ACHN (cell line): ENCODE measurements at places on chromosomes 1 and 21.

DNA sequence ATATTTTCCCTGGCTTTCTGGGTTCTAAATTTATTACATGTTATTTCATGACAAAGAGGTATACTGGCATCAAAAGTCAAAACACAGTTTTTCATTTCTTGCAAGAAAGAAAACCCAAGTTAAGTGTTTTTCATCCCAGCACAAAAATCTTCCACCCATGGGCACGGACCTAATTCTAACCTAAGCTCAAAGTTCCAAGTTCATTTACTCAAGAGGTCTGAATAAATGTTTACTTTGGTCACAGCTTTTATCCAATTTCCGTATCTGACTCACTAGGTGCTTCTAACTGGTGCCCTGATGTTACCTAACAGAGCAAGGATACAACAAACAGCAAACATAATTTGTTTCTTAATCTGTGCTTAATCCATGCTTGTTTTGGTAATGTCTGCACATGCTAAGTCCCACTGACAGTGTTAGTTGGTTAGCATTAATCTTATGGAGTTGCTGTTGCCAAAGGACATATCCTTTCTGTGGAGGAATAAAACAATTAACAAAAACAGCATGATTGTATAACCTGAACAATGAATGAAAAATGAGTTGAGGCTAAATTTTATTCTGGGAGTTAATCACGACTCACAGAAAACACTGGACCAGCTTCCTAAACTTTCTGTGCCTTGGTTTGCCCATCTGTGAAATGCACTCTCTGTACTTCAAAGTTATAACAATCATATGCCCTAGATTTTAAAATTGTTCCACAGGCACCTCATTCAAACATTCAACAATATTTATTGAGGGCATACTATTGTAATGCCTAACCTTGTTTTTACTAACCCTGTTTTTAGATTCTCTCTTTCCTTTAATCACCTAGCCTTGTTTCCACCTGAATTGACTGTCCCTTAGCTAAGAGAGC is 4.2 kb upstream of the CHD1L start:
- no peak for DNase-seq

DNA sequence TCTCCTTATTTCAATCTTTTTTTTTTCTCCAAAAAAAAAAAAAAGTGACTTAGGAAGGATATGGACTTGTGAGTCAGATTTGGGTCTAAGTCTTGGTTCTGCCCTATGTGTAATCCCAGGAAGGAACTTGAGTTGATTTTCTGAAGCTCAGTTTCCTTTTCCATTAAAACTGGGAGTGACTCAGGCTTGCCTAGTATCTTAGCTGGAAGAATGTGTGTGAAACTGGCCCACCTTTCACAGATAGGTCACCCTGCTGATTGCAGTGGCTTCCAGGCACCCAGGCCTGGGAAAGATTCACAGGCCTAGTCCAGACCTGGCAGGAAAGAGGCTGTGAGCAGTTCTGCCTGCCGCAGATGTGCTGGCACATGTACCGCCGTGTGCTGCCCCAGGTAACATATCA is 218.3 kb upstream of the HOOK1 start:
- no peak for DNase-seq

DNA sequence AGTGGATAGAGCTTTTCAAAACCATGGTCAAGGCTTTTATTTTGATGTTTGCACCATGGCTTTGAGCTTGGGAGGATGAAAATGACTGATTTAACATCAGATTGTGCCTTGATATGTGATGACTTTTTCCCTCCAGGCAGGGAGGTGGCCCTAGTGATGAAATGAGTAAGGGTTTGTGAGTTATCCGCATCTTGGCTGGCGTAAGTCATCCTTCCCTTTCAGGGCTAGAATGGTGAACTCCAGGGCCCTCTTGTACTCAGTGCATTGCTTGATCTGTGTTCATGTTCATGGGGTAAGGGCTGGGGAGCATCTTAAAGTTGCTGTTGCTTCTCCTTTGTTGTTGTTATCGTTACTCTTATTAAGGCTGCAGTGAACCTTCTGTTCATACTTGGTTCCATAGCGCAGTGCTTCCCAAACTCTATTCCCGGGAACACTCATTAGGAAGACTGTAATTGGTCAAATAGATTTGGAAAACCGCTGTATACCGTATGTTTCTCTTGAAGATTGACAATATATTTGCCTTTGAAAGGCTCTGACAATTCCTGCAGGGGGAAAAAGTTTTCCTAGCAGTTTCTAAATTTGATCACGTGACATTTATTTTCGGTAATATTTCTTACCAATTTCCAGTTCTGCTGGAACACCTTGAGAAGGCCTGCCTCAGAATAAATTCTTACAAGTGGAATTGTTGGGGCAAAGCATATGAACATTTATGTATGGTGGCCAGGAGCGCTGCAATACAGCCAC is 23.1 kb downstream of the GPR137B start:
- DNase-seq, result no peak

DNA sequence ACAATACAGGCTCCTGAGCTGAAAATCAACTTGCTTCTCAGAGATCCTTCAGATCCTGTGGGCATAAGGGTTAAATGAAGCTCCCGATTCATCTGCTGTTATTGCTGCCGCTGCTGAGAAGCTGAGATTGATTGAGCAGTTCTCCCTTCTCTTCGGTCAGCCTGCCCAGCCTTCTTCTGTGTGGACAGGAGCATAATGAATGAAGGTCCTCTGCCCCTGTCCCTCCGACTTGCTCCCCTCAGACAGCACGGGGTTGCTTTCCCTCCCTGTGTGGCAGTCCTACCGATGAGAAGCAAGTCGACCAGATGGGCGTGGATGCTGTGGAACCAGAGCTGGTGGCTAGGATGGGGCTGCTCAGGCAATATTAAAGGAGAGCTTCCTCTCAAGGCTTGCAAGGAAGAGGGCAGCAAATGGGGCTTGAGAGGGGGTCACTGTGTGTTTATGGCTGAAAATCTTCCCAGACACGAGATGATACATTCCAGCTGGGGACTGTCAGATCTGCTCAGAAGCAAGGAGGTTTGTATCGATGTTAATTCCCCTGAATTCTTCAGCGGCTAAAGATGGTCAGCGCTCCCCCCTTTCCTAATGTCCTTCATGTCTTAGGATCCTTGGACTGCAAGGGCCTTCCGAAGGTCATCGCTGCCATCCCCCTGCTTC is 63.9 kb upstream of the GOLT1A start:
- no peak for DNase-seq

GRCh38 chr1:60257531-60257930 is 184.0 kb upstream of the C1orf87 start:
- DNase-seq, result no peak

DNA sequence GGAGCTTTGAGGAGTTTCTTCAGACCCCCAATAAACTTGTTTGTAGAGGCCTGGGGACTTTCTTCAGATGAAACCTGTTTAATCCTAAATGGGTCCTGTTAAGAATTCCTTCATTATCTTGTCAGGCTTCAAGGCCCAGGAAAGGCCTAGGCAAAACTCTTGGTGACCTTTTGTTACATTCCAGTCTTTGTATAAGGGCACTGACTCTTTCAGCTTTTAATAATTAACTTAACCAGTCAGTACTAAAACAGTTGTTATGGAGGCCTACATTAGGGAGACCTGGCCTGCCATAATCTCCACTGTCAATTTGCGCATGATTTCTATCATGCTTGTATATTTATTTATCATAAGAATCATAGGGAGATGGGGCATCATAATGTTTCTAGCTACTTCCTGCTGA is 110.2 kb downstream of the FCRL5 start:
- peak; percentile 20 for DNase-seq

- no peak for DNase-seq
Measured at GRCh38 chr1:79790950-79791349, 784.4 kb upstream of the ADGRL4 start.

GRCh38 chr21:44724926-44725325 is 13.6 kb upstream of the TSPEAR start:
- no peak for DNase-seq

GRCh38 chr21:45940091-45940490 is 41.5 kb upstream of the COL6A1 start:
- DNase-seq, result no peak

- no peak for DNase-seq
Measured at GRCh38 chr1:54927472-54928240, 40.7 kb upstream of the DHCR24 start.

GRCh38 chr1:98661544-98662355 is at the start of gene SNX7:
TSS of gene SNX7 (plus strand) at chr1:98661721. CDS start at chr1:98661732, 11 bp downstream.
- DNase-seq, result peak; percentile 80

DNA sequence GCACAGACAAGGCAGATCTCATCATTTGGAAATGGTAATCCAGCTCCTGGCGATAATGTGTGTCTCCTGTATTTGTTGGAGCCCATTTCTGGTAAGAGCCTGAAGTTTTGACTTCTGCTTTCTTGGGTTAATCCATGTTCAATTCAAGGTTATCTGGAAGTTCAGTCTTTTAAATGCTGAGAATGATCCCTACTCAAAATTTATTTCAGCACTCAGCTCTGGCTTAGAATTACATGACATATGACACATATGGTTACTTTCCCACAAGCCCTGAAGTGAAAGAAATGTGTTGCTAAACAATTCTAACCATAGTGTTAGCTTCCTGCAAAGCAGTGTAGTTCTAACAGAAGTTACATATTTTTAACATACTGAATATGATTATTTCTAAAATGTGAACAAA is 2.7 kb downstream of the PTGFR start:
- no peak for DNase-seq

DNA sequence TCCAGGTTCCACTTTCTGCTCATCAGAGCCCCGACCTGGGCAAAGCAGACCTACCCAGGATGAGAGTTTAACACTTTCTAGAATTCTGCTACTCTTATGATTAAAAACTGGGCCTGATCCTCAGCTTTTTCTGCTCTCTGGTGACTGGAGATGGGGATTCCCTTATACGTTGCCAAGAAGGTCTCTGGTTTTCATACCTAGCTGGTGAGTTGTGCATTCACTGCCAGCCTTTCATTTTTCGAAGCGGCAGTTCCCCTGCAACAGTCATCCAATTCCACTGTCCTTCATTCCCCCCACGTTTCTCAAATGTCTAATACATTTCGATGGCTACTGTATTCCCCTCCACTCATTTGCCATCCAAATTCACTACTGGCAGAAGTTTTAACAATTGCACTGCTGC is 135.3 kb downstream of the ADSS2 start:
- no peak for DNase-seq
